Breast epithelium (tissue), 4 donors: ENCODE measurements at places on chromosomes 7 and 10.

DNA sequence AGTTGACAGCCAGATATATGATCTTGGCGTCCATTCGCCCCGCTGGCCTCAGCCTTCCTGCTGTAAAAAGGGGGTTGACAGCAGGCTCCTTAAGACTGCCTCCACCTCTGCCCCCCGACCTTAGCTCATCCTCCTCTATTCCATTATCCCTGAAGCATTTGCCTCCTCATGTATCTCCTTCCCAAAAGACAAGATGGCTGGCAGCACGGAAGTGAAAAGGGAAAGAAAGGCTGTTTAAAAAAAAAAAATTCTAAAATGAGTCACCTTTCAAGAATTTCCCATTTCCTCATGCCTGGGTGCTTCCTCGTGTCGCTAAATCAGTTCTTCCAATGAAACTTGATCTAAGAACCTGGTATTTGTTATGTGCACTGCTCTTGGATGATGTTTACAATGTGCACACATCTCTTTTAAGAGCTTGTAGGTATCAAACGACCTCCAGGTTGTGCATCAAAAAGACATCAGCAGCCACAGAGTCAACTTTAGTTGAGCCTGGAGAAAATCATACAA, 1.7 kb downstream of the SCRN1 start:
- no peaks in the 10 kb centered on the region for H3K27me3 ChIP-seq
- H3K27ac ChIP-seq = peak overlapping the region; percentile 90
- no peaks in the 10 kb centered on the region for H3K4me1 ChIP-seq
- H3K4me3 ChIP-seq = peak overlapping the region; percentile 93
- DNase-seq = no peak
- no peaks in the 10 kb centered on the region for H3K36me3 ChIP-seq

- H3K27me3 ChIP-seq = no peaks in the 10 kb centered on the region
- no peaks in the 10 kb centered on the region for H3K36me3 ChIP-seq
- H3K4me3 ChIP-seq = no peak overlapping the region
- no peak overlapping the region for H3K27ac ChIP-seq
- no peak for DNase-seq
Measured at GRCh38 chr10:68938884-68939283, 17.1 kb upstream of the DDX21 start.

- no peak overlapping the region for H3K4me3 ChIP-seq
- DNase-seq = peak; percentile 30
- H3K27me3 ChIP-seq = no peaks in the 10 kb centered on the region
- H3K4me1 ChIP-seq = no peaks in the 10 kb centered on the region
Measured at GRCh38 chr7:91759205-91759863, 121.2 kb downstream of the MTERF1 start.

DNA sequence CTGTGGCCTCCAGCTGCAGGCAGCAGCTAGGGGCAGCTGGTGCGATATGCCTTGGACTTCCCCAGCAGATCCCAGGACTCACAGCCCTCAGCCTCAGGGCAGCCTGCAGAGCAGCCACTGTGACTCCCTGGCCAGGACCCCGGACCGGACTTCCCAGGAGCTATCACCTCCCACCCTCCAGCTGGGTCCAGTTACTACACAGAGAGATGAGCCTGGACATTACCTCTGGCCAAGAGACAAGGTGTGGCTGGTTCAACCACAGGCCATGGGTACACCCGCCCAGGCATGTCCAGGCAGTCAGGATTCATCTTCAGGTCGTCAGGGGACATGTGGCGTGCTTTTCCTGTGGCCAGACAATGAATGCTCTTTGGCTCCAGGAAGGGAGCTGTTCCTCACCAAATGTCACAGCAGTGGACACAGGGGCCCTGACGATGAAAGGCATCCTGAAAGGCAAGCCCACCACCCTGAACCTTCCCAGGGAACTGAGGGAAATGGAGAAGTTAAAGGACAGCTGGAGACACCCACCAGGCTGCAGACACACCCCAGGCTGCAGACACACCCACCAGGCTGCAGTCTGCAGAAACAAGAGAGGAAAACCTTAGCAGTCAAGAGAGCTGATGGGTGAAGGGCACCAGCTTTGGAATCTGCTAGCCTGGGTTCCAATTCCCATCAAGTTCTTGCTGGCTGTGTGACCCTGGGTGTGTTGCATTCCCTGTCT, 25.8 kb upstream of the NANOS1 start:
- H3K4me1 ChIP-seq = no peaks in the 10 kb centered on the region
- H3K36me3 ChIP-seq = no peaks in the 10 kb centered on the region
- DNase-seq = no peak

DNA sequence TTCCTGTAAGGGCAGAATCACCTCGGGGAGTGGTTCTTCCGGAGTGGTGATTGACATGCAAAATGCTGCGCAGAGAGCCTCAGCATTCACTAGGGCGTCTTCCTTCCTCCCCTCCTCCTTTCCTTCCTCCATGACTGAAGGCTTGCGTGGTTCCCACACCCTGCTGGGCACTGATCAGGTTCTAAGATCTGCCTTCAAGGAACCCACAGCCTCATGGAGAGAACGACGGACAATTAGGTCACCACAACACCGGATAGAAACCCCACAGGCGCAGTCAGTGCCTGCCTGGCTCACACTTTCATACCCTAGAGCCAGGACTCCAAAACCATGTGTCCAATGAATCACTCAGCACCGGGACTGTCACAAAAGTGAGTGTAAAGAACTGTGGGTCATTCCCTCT, 131.3 kb downstream of the DPP6 start:
- H3K27ac ChIP-seq = no peak overlapping the region
- DNase-seq = no peak
- no peaks in the 10 kb centered on the region for H3K36me3 ChIP-seq
- no peaks in the 10 kb centered on the region for H3K4me1 ChIP-seq
- H3K4me3 ChIP-seq = no peak overlapping the region

DNA sequence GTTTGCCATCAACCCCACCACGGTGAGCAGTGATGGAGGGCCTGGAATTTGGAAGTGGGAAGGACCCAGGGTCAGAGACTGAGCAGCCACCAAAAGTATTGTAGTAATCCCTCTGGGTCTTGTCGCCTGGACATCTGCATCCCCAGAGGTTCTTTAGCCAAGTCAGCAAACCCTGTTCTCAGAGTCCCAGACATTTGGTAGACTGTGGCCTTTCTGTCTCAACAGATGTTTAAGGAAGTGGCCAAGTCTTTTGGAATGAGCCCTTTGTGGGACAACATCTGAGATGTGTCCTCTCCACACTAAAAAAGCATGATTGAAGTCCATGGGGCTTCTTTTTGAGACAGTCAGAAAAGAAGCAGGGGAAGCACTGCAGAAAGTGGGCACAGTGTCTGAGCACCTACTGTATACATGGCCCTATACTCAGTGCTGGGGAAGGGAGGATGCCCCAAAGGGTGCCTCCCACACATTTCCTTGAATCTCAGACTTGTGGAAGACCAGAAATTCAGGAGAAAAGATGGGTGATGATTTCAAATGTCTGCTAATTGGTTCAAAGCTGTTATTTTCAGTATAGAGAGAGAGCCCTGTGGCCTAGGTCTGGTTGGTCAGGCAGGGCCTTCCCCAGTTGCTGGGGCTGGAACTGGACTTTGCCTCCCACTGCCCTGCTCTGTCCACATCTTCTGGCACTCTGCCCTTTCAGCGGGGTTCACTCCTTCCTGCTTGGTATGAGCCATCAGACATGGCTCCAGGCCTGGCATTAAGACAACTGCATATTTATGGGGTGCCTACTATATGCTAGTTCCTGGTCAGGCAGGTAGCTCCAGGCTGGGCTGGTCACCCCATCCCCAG, 26.5 kb upstream of the VSIR start:
- no peak for DNase-seq
- no peak overlapping the region for H3K4me3 ChIP-seq
- H3K27ac ChIP-seq = no peak overlapping the region
- H3K4me1 ChIP-seq = no peaks in the 10 kb centered on the region
- H3K27me3 ChIP-seq = no peaks in the 10 kb centered on the region
- no peaks in the 10 kb centered on the region for H3K36me3 ChIP-seq

GRCh38 chr10:133100706-133101415, 13.1 kb downstream of the ADGRA1 start:
- no peaks in the 10 kb centered on the region for H3K4me1 ChIP-seq
- peak overlapping the region; percentile 29 for H3K4me3 ChIP-seq
- peaks cover 100% of the 10 kb centered on the region for H3K27me3 ChIP-seq
- H3K27ac ChIP-seq = no peak overlapping the region
- no peaks in the 10 kb centered on the region for H3K36me3 ChIP-seq

GRCh38 chr10:6207658-6208057, 4.9 kb downstream of the PFKFB3 start:
- peaks cover 10% of the 10 kb centered on the region for H3K4me1 ChIP-seq
- no peaks in the 10 kb centered on the region for H3K27me3 ChIP-seq
- H3K27ac ChIP-seq = no peak overlapping the region
- no peak for DNase-seq

DNA sequence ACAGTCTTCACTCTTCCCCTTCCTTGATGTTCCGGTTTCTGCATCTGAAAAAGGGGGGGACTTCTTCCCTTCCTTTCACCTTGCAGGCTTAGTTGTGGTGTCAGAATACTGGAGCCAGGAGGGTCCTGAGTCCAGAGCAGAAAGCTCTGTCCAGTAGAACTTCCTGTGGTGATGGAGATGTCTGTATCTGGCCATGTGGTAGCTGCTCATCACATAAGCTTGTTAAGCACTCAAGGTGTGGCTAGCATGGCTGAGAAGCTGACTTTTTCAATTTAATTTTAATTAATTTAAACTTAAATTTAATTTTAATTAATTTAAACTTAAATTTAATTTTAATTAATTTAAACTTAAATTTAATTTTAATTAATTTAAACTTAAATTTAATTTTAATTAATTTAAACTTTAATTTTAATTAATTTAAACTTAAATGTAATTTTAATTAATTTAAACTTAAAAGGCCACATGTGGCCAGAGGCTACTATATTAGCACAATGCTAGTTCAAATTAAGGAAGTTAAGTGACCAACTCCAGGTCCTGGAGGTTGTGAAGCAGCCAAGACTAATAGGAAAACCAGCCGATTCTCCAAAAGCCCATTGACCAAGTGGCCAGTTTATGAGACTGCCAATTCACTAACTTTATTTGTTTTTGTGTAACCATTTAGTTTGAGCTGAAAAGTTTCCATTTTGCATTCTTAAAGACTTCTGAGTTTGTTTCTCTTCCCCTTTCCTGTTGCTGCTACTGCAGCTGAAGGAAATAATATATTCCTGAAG, 16.3 kb downstream of the MSRB2 start:
- DNase-seq = no peak
- H3K36me3 ChIP-seq = peaks cover 5% of the 10 kb centered on the region
- H3K27me3 ChIP-seq = no peaks in the 10 kb centered on the region
- H3K27ac ChIP-seq = no peak overlapping the region
- no peaks in the 10 kb centered on the region for H3K4me1 ChIP-seq

DNA sequence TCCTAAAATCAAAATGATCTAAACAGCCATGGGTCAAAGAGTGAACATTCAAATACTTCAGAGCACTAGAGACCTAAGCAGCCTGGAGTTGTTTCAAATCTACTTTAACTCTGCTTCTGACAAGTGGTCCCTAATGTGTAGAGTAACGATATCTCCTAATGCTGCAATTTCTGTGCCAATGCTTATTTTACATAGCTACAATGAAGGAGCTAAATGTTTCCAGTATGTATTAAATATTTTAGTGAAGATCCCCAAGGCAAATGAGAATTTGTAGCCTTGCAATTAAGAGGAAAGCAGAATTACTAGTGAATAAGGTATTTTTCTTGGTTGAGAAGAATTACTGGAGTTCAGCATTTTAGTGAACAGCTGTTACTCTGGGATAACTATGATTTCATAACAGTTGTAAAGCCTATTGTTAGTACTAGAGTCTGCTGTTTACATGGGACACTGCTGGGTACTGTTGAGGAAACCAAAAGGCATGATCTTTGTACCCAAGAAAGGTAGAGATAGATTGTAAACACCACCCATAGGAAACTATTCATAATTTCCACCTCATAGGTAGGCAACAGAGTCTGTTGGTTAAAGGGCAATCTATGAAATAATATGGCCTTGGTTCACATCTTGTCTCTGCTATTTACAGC, 271.9 kb downstream of the PLXDC2 start:
- DNase-seq = no peak
- no peaks in the 10 kb centered on the region for H3K27me3 ChIP-seq
- no peak overlapping the region for H3K27ac ChIP-seq

- DNase-seq = no peak
- H3K27me3 ChIP-seq = no peaks in the 10 kb centered on the region
- no peaks in the 10 kb centered on the region for H3K36me3 ChIP-seq
- H3K27ac ChIP-seq = no peak overlapping the region
- H3K4me3 ChIP-seq = peak overlapping the region; percentile 44
Measured at GRCh38 chr7:98210513-98211220, 572 bp upstream of the BHLHA15 start.

GRCh38 chr10:64358907-64359306, 837.7 kb downstream of the REEP3 start:
- H3K27me3 ChIP-seq = no peaks in the 10 kb centered on the region
- no peak overlapping the region for H3K27ac ChIP-seq
- DNase-seq = no peak
- no peaks in the 10 kb centered on the region for H3K4me1 ChIP-seq
- no peaks in the 10 kb centered on the region for H3K36me3 ChIP-seq

- DNase-seq = no peak
- no peaks in the 10 kb centered on the region for H3K27me3 ChIP-seq
- H3K36me3 ChIP-seq = peaks cover 4% of the 10 kb centered on the region
- no peak overlapping the region for H3K27ac ChIP-seq
- H3K4me1 ChIP-seq = no peaks in the 10 kb centered on the region
- H3K4me3 ChIP-seq = no peak overlapping the region
Measured at GRCh38 chr10:5927306-5927705, 37.3 kb downstream of the FBH1 start.

- no peaks in the 10 kb centered on the region for H3K4me1 ChIP-seq
- no peak overlapping the region for H3K27ac ChIP-seq
- no peak overlapping the region for H3K4me3 ChIP-seq
- no peaks in the 10 kb centered on the region for H3K27me3 ChIP-seq
- no peaks in the 10 kb centered on the region for H3K36me3 ChIP-seq
Measured at GRCh38 chr7:29574659-29575058, 11.0 kb downstream of the PRR15 start.

- H3K27me3 ChIP-seq = no peaks in the 10 kb centered on the region
- H3K4me1 ChIP-seq = no peaks in the 10 kb centered on the region
- no peak overlapping the region for H3K27ac ChIP-seq
- no peak overlapping the region for H3K4me3 ChIP-seq
- no peaks in the 10 kb centered on the region for H3K36me3 ChIP-seq
Measured at GRCh38 chr7:132169730-132170129, 406.5 kb downstream of the PLXNA4 start.

GRCh38 chr10:57785068-57785467, 482.6 kb downstream of the IPMK start:
- H3K4me3 ChIP-seq = no peak overlapping the region
- no peak for DNase-seq
- H3K4me1 ChIP-seq = no peaks in the 10 kb centered on the region
- no peak overlapping the region for H3K27ac ChIP-seq
- no peaks in the 10 kb centered on the region for H3K36me3 ChIP-seq
